ENCODE measurements at places on chromosomes 5 and 9.

GRCh38 chr9:97900738-97901565 lies 21.3 kb downstream of the TRMO start:
- DNase-seq: peak; percentile 13

DNA sequence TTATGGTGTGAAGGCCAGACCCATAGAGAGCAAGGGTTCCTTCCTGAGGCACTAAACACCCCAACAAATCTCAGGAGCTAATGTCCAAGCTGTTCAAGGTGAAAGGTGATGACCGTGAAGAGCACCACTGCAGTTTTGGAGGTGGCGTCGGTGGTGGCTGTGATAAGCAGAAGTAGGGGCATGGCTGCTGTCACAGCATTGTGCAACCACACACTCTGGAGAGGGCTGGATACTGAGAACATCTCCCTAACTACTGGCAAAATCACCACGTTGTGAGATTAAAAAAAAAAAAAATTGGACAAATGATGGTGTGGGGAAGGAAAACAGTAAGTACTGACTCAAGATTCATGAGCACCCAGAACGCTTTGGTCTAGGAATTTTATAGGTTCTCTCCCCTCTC lies 156.5 kb downstream of the PJA2 start:
- DNase-seq: no peak

- no peak for DNase-seq
Observed at GRCh38 chr5:33969572-33970452, 14.7 kb downstream of the SLC45A2 start.

DNA sequence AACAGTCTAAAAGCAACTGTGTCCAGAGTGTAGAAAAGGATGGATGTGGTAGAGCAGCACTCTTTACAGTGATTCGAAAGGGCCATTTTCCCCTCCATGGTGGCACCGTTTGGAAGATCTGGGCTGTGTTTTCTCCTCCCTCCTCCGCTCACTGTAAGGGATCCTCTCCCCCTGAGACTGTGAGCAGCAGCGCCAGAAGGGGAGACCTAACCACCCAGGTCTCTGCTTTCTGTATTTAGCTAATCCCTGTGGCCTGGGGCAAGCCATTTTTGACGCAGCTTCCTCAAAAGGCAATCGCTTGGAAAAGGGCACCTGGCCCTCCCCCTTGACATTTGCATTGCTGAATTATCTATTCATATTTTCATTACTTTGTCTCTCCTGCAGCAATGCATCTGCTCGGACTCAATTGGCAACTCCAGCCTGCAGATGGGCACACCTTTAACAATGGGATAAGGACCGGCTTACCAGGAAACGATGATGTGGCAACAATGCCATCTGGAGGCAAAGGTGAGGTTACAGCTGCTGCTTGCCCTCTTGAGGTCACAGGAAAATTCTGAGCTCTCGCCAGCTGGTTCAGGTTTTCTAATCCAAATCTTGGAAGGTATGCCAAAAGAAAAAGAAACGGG lies 244.3 kb upstream of the WWC1 start:
- peak; percentile 61 for DNase-seq

DNA sequence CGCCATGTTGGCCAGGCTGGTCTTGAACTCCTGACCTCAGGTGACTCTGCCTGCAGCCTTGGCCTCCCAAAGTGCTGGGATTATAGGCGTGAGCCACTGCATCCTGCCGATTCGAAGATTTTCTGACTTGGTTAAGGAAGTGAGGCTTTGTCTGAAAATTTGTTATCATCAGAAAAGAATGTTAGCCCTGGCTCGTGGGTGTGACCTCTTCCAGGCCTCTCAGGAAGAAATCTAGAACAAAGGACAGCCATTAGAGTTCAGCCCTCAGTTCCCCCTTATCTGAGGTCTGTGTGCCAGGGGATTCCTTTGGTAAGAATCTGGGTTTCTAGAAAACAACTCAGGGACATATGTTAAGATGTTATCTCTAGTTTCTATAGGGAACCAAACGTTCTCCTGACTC lies 6.2 kb downstream of the OR2S2 start:
- no peak for DNase-seq

GRCh38 chr5:72940082-72940481 lies 15.8 kb upstream of the FCHO2 start:
- DNase-seq: no peak

- no peak for DNase-seq
Observed at GRCh38 chr5:168793841-168794837, 215.0 kb upstream of the PANK3 start.

- no peak for DNase-seq
Observed at GRCh38 chr9:37350486-37351190, 71.9 kb upstream of the GRHPR start.

DNA sequence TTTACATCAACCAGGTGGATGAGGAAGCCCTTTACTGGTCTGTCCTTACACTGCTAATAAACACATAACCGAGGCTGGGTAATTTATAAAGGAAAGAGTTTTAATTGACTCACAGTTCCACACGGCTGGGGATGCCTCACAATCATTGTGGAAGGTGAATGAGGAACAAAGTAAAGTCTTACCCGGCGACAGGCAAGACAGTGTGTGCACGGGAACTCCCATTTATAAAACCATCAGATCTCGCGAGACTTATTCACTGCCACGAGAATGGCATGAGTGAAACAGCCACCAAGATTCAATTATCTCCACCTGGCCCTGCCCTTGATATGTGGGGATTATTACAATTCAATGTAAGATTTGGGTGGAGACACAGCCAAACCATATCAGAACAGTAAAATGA lies 67.3 kb upstream of the GRAMD2B start:
- DNase-seq: no peak

All from NCI-H2029 (cell line).